ENCODE measurements at places on chromosomes 16 and 17. TPM values are rescaled to one million over a fixed set of nuclear protein-coding genes. Genes with fewer than 3 reads are reported as not detected.
A peak's percentile ranks its signal among the peaks of the same experiment; 100 is the strongest.

Gene KRTAP2-3
- total RNA-seq, result 0.98 TPM

DNA sequence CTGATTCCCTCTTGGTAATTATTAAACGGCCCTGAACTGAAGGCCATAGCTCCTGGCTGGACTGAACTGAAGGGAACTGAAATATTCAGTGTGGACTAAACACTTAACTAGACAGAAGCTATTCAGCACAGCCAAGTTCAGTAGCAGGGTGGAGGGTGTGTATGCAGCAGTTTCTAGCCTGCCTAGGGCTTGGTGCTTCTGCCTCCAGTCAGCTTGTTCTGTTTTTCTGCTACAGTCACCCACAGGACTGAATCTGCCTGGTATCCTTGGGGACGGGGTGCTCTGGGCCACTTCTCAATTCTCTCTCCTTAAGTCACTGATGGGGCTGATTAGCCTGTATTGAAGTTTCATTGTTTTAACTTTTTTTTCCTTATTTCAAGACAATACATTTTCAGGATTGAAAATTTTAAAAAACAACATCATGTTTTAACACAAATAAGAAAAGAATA lies 77.1 kb downstream of the WWP2 start:
- no peak for DNase-seq
- H3K27me3 ChIP-seq, result no peaks in the 10 kb centered on the region
- H3K36me3 ChIP-seq, result peaks cover 17% of the 10 kb centered on the region

DNA sequence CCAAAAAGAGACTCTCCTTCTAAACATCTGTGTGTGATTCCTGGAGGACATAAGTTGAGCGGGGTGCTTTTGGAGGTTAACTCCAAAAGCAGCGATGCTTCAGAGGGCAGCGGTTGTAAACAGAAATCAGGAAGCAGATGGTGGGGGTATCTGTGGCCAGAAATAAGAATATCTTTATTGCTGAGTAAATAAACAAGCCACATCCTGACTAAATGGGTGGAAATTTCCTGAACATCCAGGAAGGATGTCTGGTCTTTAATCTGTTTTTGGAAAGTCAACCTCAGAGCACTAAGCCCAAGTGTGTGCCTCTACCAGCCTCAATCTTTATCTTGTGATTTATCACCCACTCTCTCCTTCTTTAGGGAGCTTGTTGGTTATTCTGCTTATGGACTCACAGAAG lies 123.3 kb downstream of the CDH13 start:
- no peak for DNase-seq
- H3K27ac ChIP-seq, result no peak overlapping the region
- no peak overlapping the region for H3K4me3 ChIP-seq
- peaks cover 3% of the 10 kb centered on the region for H3K27me3 ChIP-seq
- no peaks in the 10 kb centered on the region for H3K36me3 ChIP-seq
- no peaks in the 10 kb centered on the region for H3K4me1 ChIP-seq

DNA sequence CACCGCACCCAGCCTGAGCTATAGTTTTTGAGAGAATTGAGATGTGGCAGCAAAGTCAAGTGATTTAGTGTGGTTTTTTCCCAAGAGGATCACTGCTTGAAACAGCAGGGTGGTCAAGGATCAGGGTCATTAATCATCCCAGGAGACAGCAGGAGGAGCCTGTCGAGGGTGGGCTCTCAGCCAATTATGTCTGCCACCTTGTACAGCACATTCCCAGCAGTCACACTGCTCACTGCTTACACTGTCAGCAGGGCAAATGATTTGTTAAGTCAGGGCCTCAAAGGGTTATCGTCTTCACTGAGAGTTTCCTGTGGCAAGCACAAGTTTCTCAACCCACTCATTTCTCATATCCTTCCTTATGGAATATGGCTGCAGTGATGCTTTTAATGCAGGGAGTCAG lies 13.2 kb downstream of the B3GNT9 start:
- H3K36me3 ChIP-seq, result peaks cover 20% of the 10 kb centered on the region
- no peak overlapping the region for H3K4me3 ChIP-seq
- DNase-seq, result no peak
- no peaks in the 10 kb centered on the region for H3K27me3 ChIP-seq
- H3K27ac ChIP-seq, result no peak overlapping the region

GRCh38 chr17:56830726-56831368 lies 2.9 kb downstream of the C17orf67 start:
- H3K27me3 ChIP-seq, result peaks cover 4% of the 10 kb centered on the region
- no peak overlapping the region for H3K27ac ChIP-seq
- H3K36me3 ChIP-seq, result peaks cover 29% of the 10 kb centered on the region
- H3K4me3 ChIP-seq, result peak overlapping the region; percentile 1
- no peak for DNase-seq
- peaks cover 10% of the 10 kb centered on the region for H3K4me1 ChIP-seq

Data from type B pancreatic cell (in vitro differentiated cells).